Stimulated activated CD4-positive, alpha-beta T cell treated with anti-CD3 and anti-CD28 coated beads, Interleukin-4, amount 100 ng/mL, for 4 hours (primary cell): ENCODE measurements at places on chromosomes 11 and 22.

DNA sequence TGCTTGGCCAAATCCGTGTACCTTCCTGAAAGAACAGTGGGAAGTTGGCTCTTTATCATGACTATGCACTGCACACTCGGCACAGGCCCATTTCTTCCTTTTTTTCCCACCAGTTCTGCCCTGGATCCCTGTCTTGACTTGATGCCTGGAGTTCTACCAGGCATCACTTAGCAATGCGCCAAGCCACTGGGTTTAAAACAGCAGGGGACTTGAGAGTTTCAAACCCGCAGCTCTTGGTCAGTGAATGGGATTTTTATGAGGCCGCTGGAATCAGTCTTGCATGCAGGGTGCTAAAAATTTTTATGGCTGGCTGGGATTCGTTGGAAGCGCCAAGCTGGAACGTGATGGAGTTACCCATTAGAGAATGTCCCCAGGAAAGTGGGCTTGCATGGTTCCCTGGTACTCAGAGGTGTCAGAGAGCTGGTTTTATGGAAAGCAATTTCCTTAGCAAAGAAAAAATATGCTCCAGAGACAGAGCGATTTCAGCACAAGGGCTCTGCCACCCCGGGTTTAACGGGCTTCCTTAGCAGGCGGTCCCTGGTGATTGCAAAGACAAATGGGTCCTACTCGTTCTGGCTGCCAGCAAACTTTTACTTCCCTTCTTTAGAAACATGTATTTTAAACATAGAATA lies 432.9 kb downstream of the TENM4 start:
- no peak for DNase-seq

DNA sequence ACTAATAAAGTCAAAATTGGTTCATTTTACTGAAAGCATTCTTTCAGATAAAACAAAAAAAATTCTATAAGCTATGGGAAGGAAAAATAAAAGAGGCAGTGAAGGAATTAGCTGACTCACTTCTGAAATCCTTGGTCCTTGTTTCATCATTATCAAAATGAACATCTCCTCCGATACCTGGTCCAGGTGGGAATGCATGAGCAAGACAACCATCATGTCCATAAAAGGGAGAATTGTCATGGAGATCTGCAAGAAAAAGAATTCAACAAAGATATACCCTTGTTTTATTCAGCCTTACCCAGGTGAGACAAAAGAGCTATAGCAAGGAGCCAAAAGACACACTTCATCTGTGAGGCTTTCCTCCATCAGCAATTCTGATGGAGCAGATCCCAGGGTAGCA lies 27.2 kb downstream of the MMP10 start:
- DNase-seq: no peak

GRCh38 chr22:19598054-19598855 lies 74.0 kb upstream of the CLDN5 start:
- no peak for DNase-seq

DNA sequence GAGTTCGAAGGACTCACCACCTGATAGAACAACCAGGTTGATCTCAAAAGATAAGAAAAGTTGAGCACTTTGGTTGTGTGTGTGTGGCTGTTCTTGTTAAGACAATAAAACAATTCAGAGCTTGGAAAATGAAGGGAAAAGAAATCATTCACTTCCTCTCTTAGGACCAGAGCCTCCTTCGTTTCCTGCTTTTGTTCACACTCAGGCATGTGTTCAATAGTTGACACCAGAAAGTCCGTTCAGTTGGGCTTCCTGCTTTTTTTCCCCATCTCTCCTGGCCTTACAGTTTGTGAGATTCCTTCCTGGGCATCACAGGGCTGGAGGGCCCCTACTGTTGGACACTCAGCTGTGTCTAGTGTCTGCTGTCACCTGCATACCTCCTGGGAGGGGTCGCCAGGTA lies 48.0 kb downstream of the TSPAN18 start:
- DNase-seq: no peak

DNA sequence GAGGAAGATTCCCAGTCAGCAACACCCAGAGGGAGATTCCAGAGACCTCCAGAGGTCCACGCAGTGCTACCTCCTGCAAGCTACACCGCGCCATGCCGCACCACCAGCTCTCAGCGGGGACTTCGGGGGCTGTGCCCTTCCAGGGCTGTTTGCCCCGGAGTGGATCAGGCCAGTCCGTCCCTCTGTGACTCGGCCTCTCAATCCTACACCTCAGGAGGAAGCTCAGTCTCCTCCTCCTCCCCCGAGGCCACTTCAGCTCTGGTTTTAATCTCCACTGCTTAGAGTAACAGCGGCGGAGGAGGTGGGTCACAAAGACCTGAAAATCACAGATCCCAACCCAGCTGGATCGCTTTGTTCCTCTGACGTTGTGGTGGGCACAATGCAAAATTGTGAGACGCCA lies 68.6 kb downstream of the PHF21B start:
- DNase-seq: no peak

GRCh38 chr11:24760681-24761080 lies 263.8 kb downstream of the LUZP2 start:
- DNase-seq: no peak

- no peak for DNase-seq
These were observed 49.7 kb downstream of the DNHD1 start for GRCh38 chr11:6546735-6547134.

GRCh38 chr11:130483124-130483523 lies 34.7 kb downstream of the ADAMTS15 start:
- DNase-seq: no peak

- DNase-seq: no peak
These were observed 21.2 kb upstream of the NDUFC2 start for GRCh38 chr11:78100676-78101472.

DNA sequence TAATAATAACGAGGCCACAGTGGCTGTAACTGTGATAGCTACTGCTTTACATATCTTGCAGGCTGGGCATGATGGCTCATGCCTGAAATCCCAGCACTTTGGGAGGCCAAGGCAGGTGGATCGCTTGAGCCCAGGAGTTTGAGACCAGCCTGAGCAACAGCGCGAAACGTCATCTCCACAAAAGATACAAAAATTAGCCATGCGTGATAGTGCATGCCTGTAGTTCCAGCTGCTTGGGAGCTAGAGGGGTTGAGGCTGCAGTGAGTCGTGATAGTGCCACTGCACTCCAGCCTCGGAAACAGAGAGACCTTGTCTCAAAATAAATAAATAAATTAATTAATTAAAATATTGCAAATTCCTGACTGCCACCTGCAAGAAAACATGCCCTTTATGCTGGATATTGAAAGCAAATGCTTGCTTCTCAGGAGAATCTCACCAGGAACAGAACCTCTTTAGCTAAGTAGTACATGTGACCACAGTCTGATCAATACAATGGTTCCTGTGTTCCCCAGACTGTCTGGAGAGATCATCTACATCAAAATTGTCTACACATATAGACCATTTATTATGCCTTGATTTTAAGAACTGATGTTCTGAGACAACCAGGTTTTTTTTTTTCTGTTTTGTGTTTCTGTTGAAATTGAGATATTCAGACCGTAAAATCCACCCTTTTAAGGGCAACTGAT lies 6.3 kb downstream of the ZBTB3 start:
- no peak for DNase-seq
